Neural progenitor cell (in vitro differentiated cells): ENCODE measurements at places on chromosomes 5 and 9. TPM values are rescaled to one million over a fixed set of nuclear protein-coding genes. Genes with fewer than 3 reads are reported as not detected.

DNA sequence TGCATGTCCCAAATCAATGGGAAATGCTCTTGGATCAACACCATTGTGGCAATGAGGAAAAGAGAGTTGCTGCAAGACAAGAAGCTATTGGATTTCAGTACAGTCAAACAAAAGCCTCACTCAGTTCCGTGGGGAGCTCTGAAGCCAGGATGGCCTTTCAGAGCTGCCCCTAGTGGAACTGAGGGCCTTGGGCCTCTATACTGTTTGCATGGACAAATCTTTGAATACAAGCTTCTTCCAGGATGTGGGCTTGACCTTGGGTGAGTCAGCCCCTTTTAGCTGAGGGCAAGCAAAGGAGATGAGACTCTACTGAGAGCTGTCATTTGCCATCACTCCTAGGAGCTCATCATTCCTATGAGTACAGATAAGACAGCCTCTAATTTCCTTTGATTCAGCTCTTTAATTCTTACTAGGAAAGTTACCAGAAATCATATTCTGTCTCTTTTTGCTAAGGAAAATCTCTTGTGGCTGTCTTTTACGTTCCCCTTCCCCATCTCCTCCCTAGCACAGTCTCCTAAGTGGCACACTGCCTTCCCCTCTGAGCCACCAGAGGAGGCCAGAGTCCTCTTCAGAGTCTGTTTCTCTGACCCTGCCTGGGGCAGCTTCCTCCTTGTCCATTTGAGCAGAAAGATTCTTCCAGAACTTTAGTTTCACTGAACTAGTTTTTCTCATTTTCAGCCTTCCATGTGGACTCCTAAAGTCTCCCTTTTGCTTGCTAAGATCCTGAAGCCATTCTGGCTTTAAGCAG lies 168.8 kb upstream of the POC5 start:
- H3K36me3 ChIP-seq = no peaks in the 10 kb centered on the region
- no peak overlapping the region for H3K4me3 ChIP-seq
- DNase-seq = peak; percentile 45
- H3K27me3 ChIP-seq = no peaks in the 10 kb centered on the region

GRCh38 chr9:72950875-72951442 lies 1.9 kb downstream of the ALDH1A1 start:
- H3K27me3 ChIP-seq = no peaks in the 10 kb centered on the region
- no peak for DNase-seq
- no peak overlapping the region for H3K4me3 ChIP-seq
- H3K27ac ChIP-seq = no peak overlapping the region
- no peaks in the 10 kb centered on the region for H3K4me1 ChIP-seq
- H3K36me3 ChIP-seq = no peaks in the 10 kb centered on the region

DNA sequence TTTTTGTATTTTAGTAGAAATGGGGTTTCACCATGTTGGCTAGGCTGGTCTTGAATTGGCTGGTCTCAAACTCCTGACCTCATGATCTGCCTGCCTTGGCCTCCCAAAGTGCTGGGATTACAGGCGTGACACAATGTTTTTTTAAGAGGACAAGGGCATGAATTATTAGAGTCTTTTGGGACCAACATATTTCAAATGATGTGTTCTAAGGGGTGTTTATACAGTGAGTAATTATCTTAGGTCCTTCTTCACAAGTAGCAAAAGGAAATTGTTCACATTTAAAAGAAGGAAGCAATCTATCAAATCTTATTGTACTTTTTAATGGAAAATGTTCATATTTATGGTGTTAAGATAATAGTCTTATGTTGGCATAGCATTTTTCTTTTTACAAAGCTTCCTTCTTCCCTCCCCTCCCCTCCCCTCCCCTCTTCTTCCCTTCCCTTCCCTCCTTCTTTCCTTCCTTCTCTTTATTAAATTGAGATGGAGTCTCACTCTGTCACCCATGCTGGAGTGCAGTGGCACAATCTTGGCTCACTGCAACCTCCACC lies 6.7 kb downstream of the GNG10 start:
- peaks cover 8% of the 10 kb centered on the region for H3K36me3 ChIP-seq
- H3K4me3 ChIP-seq = no peak overlapping the region
- peaks cover 6% of the 10 kb centered on the region for H3K4me1 ChIP-seq
- DNase-seq = no peak

DNA sequence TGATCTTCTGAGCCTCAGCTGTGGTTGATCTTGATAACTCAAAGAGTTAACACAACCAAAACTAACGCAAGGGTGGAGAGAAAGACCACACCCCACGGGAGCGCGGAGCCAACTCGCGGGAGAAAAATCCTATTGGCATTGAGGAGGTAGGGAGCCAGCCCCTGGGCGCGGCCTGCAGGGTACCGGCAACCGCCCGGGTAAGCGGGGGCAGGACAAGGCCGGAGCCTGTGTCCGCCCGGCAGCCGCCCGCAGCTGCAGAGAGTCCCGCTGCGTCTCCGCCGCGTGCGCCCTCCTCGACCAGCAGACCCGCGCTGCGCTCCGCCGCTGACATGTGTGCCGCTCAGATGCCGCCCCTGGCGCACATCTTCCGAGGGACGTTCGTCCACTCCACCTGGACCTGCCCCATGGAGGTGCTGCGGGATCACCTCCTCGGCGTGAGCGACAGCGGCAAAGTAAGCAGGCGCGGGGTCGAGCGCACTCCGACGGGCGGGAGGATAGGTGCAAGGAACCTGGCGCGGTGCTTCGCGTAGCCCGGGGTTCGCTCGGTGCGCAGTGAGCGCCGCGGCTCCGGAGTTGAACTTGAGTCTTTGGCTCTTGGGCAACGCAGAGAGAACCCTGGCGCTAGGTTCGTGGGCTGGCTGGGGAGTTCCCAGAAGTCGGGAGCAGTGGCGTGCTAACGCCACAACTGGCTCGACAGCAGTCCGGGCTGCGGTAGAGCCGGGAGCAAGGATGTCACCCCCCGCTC lies at the start of gene GDA:
Gene GDA (plus strand): TSS at position 210 of the 745 bp plus-strand sequence. CDS start 120 bp downstream, at position 330.
- H3K27me3 ChIP-seq = peaks cover 56% of the 10 kb centered on the region
- H3K4me3 ChIP-seq = peak within 1 kb of the TSS; percentile 60
- peak; percentile 66 for DNase-seq
- H3K36me3 ChIP-seq = no peaks in the 10 kb centered on the region
- no peak within 1 kb of the TSS for H3K27ac ChIP-seq
- H3K4me1 ChIP-seq = peaks cover 4% of the 10 kb centered on the region

GRCh38 chr9:115373000-115373709 lies 255.2 kb upstream of the TNC start:
- H3K4me3 ChIP-seq = no peak overlapping the region
- H3K27ac ChIP-seq = no peak overlapping the region
- no peak for DNase-seq
- H3K36me3 ChIP-seq = no peaks in the 10 kb centered on the region
- no peaks in the 10 kb centered on the region for H3K4me1 ChIP-seq

- H3K4me1 ChIP-seq = no peaks in the 10 kb centered on the region
- H3K36me3 ChIP-seq = no peaks in the 10 kb centered on the region
- H3K4me3 ChIP-seq = no peak overlapping the region
- no peak overlapping the region for H3K27ac ChIP-seq
- DNase-seq = no peak
- no peaks in the 10 kb centered on the region for H3K27me3 ChIP-seq
These were observed 507.3 kb upstream of the TYRP1 start for GRCh38 chr9:12185856-12186255.

DNA sequence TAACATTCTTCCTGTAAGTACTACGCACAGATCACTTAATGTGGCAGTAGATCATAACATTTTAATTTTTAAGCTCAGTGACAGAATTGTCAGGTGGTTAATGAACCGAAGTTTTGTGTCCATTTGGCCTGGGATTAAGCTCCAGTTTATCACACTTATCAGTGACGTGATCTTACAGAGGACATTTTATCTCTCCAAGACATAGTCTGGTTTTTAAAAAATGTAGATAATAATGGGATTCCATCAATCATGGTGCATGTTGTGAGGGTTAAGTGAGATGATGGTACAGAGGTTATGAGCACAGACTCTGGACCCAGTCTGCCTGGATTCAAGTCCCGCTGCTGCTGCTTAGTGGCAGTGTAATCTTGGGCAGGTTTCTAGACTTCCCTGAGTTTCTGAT lies 66.0 kb upstream of the ZFAND5 start:
- no peaks in the 10 kb centered on the region for H3K4me1 ChIP-seq
- H3K27ac ChIP-seq = no peak overlapping the region
- H3K27me3 ChIP-seq = no peaks in the 10 kb centered on the region
- no peak overlapping the region for H3K4me3 ChIP-seq

- no peak overlapping the region for H3K27ac ChIP-seq
- DNase-seq = no peak
- no peaks in the 10 kb centered on the region for H3K27me3 ChIP-seq
- H3K4me3 ChIP-seq = no peak overlapping the region
- H3K36me3 ChIP-seq = no peaks in the 10 kb centered on the region
- H3K4me1 ChIP-seq = peaks cover 57% of the 10 kb centered on the region
These were observed 709 bp upstream of the SYNPO start for GRCh38 chr5:150639751-150640150.

GRCh38 chr9:6680797-6681146 lies 35.2 kb upstream of the GLDC start:
- H3K4me1 ChIP-seq = peaks cover 6% of the 10 kb centered on the region
- H3K4me3 ChIP-seq = peak overlapping the region; percentile 56
- H3K36me3 ChIP-seq = no peaks in the 10 kb centered on the region
- no peaks in the 10 kb centered on the region for H3K27me3 ChIP-seq
- peak; percentile 71 for DNase-seq

GRCh38 chr5:110323832-110324231 lies 402.6 kb downstream of the TMEM232 start:
- DNase-seq = no peak
- H3K27me3 ChIP-seq = no peaks in the 10 kb centered on the region
- H3K4me3 ChIP-seq = no peak overlapping the region
- no peaks in the 10 kb centered on the region for H3K4me1 ChIP-seq
- no peaks in the 10 kb centered on the region for H3K36me3 ChIP-seq
- no peak overlapping the region for H3K27ac ChIP-seq

The TRIM36 gene
- 31.2 and 42.6 TPM in 2 replicates for total RNA-seq

The CER1 gene
- total RNA-seq = 0.11 TPM in 1 of 2 replicates, not detected in the other

The EGFLAM gene
- total RNA-seq = 0.15 and 0.69 TPM in 2 replicates

The NRG2 gene
- 0.13 and 0.62 TPM in 2 replicates for total RNA-seq

The FGD3 gene
- total RNA-seq = 0.56 and 0.68 TPM in 2 replicates

The EQTN gene
- 2.0 and 3.4 TPM in 2 replicates for total RNA-seq

The C7 gene
- total RNA-seq = not detected in 2 replicates

The REEP5 gene
- total RNA-seq = 14.3 and 17.1 TPM in 2 replicates

The DNAI1 gene
- 0.52 and 1.3 TPM in 2 replicates for total RNA-seq

The DDX4 gene
- total RNA-seq = 0.09 TPM in 1 of 2 replicates, not detected in the other

The ITGA2 gene
- 2.5 and 2.6 TPM in 2 replicates for total RNA-seq

The WDR36 gene
- total RNA-seq = 38.5 and 60.1 TPM in 2 replicates

The TMC1 gene
- not detected in 2 replicates for total RNA-seq

The SGCD gene
- under 0.01 TPM in 1 of 2 replicates, not detected in the other for total RNA-seq

The KIF20A gene
- 128 and 158 TPM in 2 replicates for total RNA-seq
